ENCODE measurements at places on chromosomes 16 and 17.
A peak's percentile ranks its signal among the peaks of the same experiment; 100 is the strongest.

DNA sequence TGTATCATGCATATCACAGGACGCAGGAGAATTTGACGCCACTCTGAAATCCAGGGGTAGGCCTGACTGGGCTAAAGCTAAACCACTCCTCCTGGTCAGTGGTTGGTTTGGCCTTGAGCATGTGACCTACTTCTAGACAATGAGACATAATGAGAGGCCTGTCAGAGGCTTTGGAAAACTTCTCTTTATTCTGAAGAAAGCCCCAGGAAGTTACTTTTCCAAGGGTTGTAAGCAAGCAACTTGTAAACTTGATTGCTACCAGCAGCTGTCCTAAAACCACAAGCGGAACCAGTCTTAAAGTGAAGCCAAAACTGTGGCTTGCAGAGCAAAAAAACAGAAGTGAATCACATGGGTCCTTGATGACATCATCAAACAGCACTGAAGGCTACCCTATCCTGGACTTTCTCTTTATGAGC lies 138.2 kb upstream of the COX10 start:
- no peak for DNase-seq

DNA sequence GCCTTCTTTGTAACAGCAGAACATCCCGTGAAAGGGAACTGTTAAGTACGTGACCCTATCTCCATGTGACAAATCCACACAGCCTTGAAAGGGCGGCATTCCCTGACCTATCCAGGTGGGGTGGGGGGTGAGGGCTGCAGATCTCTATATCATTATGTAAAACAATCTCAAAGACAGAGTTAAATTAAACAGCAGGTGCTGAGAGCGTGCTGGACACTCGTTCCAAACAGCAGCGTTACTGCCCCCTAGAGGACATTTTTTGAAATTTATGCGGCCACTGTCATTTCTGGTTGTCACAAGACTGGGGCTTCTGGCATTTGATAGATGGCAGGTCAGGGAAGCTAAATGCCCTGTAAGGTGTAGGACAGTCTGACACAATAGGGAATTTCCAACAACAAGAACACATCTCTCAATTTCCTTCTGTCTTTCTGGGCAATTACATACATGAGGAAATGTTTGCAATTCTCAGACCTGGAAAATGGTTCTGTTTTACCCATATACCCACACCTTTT lies 6.7 kb upstream of the SLC25A39 start:
- DNase-seq = peak; percentile 46

- DNase-seq = no peak
Measured at GRCh38 chr17:45905814-45906213, 11.5 kb downstream of the MAPT start.

DNA sequence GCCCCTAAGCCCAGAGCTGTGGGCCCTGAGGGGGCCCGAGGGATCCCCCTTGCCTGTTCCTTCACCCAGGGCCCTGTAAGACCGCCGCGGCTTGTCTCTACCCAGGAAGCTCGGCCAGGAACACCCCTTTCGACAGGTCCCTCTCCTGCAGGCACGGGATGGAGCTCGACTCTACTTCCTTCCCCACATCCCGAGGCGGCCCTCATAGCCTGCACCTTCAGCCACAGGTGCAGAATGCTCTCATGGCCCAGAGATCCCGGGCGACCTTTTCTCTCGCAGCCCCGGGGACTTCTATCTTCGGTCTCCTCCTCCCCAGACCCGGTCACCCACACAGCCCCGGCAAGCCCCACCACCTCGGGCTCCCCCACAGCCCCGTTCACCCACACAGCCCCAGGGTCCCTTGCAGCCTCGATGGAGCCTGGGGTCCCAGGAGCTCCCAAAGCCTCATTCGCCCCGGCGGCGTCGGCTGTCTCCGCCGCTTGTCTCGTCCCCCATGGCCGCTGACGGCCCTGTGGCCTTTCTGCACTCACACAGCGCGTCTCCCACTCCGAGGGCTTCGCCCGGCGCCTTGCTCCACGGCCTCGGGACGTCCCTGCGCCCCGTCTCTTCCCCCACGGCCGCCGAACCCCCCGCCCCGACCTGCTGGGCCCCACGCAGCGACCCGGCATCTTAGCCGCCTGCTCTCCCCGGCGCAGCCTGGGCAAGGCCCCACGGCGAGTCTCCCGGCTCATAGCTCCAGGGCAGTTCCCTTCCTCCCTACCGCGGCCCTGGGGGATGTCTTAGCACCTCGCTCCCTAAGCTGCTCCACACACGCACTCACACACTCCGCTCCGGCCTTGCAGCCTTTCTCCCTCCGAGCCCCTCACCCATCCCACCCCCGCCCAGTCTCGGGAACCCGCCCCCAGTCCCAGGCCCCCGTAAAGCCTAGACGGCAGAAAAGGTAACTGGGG lies 650 bp downstream of the KIAA0753 start:
- DNase-seq = no peak

DNA sequence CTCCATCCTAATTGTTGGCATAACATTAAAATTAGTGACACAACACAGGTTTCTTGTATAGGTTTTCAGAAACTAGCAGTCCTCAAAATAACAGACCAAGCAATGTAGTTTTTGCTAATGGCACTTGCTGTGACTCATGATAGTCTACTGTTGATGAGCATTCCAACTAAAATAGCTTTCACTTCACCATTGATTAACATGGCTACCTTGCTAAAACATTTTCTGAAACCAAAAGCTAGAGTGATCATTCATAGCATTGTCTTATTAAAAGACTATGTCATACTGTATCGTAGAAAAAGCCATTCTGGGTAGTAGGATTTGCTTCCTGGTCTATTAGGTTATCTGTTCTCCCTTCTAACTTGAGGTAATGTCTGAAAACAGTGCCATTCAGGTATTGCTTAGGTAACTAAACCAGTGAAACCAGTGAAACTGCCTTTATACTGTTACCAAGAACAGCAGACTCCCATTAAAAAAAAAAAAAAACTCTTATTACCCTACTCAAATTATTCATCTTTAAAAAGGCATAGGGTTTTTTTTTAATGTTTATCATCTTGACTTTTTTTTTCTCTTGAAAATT lies 2.5 kb upstream of the CLTC start:
- no peak for DNase-seq

DNA sequence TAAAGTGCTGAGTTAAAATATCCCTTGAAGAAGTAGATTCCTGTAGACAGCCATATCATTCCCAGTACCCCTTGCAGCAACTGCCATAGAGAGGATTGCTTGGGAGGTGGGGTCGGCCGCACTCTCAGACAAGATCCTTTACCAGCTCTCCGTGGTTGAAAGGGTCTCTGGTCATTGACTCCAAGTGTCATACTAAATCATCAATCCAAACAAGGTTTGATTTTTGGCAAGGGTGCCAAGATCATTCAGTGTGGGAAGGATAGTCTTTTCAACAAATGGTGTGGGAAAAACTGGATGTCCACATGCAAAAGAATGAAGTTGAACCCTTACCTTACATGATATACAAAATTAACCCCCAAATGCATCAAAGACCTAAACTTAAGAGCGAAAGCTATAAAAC lies 21.8 kb downstream of the TBX2 start:
- DNase-seq = no peak

- DNase-seq = no peak
Measured at GRCh38 chr16:30354423-30355143, 525 bp downstream of the CD2BP2 start.

DNA sequence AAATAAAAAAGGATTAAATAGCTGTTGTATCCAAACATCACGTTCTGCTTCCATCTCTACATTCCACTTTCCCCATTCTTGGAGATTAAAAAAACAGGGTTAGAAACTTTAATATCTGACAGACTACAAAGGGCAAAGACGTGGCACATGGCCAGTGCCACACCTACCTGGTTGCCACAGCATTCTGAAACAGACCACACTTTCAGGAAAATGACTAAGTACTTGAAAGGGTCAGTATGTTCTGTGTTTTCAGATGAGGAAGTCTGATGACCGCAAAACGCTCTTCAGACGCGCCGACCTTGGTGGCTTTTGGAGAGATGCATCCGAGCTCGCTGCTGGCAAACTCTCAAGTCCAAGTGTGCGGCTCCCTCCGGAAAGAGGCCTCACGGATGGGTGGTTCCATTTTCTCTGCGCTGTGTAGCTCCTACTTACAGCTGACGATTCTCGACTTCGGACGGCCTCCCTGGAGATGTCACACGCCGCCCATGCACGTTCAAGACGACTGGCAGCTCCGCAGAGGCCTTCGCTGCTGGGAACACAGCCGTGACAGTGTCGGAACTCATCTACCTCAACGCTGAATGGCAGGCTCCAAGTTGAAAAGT lies 15.5 kb downstream of the MAP1LC3B start:
- no peak for DNase-seq

DNA sequence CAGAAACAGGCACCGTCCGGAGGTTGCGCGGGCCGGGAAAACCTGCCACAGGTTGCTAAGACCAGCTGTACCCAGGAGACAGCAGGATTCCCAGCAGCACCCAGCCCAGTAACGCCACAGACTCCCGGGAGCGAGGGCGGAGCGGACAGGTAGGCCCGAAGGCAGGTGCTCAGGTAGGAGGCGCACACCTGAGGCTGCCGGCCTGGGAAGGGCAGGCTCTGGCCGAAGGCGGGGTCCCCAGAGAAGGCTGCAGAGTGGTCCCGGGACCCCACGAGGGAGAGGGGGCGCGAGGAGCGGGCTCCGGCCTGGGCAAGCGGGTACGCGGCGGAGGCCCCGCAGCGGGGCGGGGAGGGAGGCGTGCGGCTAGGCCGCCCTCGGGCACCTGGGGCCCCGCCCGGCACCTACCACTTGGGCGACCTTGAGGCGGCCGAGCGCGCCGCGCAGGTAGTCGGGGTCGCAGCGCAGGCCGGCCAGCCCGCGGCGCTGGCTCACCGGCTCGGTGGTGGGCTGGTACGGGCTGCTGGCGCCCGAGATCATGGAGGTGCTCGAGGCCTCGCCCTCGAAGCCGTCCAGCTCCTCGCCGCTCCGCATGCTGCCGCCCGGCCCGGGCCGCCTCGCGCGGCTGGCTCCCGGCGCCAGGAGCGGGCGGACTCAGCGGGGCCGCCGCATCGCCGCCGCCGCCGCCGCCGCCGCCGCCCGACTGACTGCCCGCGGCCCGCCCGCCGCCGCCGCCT lies 441 bp downstream of the CMTM4 start:
- DNase-seq = no peak

GRCh38 chr17:75617218-75617617 lies 16.0 kb upstream of the SMIM5 start:
- no peak for DNase-seq

GRCh38 chr16:15928261-15929104 lies 20.9 kb upstream of the ABCC1 start:
- DNase-seq = no peak

GRCh38 chr16:24499193-24499814 lies 40.1 kb upstream of the RBBP6 start:
- no peak for DNase-seq

- DNase-seq = no peak
Measured at GRCh38 chr16:81694494-81695280, 84.4 kb upstream of the PLCG2 start.

DNA sequence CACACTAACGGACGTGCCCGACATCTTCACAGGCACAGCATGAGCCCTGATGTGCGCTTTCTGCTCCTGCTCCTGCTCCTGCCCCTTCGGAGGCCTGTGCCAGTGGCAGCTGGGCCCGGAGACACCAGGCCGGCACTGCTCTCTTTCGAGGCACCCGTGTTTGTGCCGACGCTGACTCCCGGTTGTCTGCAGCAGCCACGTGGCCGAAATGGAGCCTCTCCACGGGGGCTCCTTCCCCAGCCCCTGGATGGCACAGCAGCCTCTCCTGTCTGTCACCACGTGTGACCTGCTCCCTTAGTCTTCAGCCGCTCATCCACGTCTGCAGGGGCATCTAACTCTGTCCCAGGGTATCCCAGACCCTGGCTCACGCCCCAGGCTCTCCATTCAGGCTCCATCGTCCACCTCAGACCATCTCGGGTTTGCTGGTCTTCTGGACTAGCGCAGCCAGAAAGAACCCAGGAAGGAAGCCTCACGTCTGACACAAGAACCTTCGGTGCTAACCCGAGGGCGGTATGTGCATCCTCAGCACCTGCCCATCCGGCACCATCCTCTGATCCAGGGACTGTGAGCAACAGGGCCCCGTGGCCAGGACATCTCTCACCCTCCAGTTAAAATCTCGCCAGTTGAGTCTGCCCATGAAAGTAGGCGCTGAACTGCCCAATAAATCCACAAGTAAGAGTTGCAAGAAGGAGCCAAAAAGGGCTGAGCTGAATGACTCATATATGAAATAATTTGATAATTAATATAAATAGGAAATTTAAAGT lies 4.2 kb upstream of the RPH3AL start:
- no peak for DNase-seq

GRCh38 chr17:1495265-1495989 lies 2.9 kb upstream of the MYO1C start:
- DNase-seq = no peak

- no peak for DNase-seq
Measured at GRCh38 chr16:50160495-50161164, 7.5 kb downstream of the TENT4B start.

- DNase-seq = no peak
Measured at GRCh38 chr17:76493505-76494167, 7.6 kb downstream of the RHBDF2 start.

GRCh38 chr17:76547183-76547641 lies 7.4 kb downstream of the PRCD start:
- DNase-seq = peak; percentile 34

DNA sequence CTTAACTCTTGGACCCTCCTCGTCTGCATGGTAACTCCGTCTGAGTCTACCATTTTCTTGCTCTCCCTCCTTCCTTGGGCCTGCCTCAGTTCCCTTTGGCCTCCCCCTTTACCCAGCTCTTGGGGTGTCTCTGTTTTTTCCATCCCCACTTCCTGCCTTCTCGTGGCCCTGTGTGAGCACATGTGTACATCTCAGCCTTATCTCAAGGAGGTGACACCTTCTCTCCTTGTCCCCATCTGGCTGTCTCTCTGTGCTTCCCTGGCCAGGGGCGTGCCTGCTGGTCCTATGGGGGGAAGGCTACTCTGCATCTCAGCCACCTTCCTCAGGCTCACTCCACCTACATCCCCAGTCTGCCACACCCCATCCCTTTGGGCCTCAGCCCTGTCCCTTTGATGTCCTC lies 6.6 kb downstream of the CTF1 start:
- DNase-seq = no peak

- no peak for DNase-seq
Measured at GRCh38 chr16:87878704-87879103, 9.4 kb upstream of the SLC7A5 start.

GRCh38 chr16:85556456-85557082 lies 56.6 kb upstream of the GSE1 start:
- DNase-seq = no peak

- DNase-seq = no peak
Measured at GRCh38 chr16:73610605-73611156, 562.8 kb upstream of the ZFHX3 start.

- DNase-seq = no peak
Measured at GRCh38 chr16:77462894-77463293, 28.1 kb upstream of the ADAMTS18 start.

Data from stimulated activated CD8-positive, alpha-beta memory T cell treated with anti-CD3 and anti-CD28 coated beads, Interleukin-7, amount 100 ng/mL, for 1 hour (primary cell).